Osteocyte (in vitro differentiated cells): ENCODE measurements at places on chromosomes 11 and 22. TPM values are rescaled to one million over a fixed set of nuclear protein-coding genes. Genes with fewer than 3 reads are reported as not detected.

DNA sequence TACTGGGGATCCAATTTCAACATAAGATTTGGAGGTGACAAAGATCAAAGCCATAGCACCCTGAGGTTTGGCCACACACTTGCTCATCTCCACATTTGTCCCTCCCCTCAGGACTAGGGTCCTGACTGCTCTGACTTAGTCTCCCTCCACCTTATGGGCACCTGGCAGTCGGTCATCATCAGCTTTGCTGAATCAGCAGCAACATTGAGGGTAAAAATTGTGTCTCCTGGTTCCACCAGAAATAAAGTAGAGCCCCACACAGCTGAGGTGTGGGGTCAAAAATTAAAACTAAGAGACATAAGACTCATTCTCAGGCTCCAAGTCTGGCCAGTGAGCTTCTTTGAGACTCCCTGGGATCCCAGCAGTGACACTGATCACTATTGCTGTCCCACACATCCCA, 56.2 kb downstream of the GGTLC2 start:
- no peak for DNase-seq

DNA sequence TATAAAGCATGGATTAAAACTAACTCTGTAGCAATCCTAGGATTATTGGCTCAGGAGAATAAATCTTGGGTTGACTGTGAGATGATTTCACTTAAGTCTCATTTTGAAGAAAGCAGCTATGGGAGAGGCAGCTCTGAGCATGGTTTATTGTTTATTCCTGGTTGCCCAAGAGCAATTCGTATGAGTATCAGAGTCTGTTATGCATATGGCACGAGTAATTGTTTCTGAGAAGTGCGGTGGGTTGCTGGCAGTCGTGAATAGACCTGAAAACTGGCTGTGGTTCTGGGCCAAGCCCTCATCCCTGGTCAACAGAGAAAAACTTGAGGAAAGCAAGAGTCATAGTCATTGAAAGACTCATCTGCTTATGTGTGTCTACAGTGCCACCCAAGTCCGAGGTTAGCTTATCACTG, 26.8 kb downstream of the DIXDC1 start:
- no peak for DNase-seq

GRCh38 chr22:39518144-39518786, 2.1 kb upstream of the ATF4 start:
- no peak for DNase-seq

DNA sequence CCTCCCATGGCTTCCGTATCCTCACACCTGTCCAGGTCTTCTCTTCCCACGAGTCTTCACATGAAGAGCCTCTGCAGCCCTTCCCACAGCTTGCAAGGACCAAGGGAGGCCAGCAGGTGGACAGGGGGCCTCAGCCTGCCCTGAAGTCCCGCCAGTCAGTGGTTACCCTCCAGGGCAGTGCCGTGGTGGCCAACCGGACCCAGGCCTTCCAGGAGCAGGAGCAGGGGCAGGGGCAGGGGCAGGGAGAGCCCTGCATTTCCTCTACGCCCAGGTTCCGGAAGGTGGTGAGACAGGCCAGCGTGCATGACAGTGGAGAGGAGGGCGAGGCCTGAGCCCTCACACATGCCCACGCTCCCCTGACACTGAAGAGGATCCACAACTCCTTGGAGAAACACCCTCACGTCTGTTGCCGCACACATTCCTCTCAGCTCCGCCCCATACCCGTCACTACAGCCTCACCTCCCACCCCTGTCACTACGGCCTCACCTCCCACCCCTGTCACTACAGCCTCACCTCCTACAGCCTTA, 8.3 kb downstream of the SSH3 start:
- DNase-seq, result no peak

DNA sequence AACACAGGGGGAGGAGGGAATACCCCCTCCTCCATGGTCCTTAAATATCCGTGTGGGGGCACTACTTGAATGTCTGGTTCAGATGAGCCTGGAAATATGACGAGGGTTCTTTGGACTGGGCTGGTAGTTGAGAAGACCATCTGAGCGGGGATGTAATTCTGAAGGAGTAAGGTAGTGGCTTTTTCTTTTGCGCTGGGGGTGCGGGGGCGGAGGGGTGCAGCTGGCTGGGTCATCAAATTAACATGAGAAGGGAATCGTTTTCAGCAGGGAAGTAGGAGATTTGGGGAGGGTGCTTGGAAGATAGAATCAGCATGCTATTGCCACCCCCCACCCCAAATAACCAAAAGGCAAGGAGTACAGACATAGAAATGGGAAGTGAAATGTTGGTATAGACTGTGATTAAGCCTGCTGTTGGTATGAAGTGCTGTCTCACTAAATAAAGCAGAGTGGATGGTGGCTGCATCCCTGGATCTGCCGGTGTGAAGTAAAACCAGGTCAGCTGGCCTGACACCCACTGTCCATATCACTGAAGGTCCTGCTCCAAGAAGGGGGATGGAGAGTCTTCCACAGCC, 121.9 kb upstream of the HSD17B12 start:
- DNase-seq, result no peak

GRCh38 chr11:21110415-21110814, 441.0 kb downstream of the NELL1 start:
- DNase-seq, result no peak

- no peak for DNase-seq
These were observed 26.3 kb downstream of the APLNR start for GRCh38 chr11:57210781-57211180.

GRCh38 chr11:94877443-94878200, 95.7 kb downstream of the CWC15 start:
- DNase-seq, result no peak

GRCh38 chr22:29344137-29344536, 28.6 kb upstream of the RASL10A start:
- DNase-seq, result no peak

Gene PGR
- not detected in 2 replicates for total RNA-seq

GRCh38 chr22:45261407-45262088, 20.9 kb upstream of the KIAA0930 start:
- DNase-seq, result no peak

DNA sequence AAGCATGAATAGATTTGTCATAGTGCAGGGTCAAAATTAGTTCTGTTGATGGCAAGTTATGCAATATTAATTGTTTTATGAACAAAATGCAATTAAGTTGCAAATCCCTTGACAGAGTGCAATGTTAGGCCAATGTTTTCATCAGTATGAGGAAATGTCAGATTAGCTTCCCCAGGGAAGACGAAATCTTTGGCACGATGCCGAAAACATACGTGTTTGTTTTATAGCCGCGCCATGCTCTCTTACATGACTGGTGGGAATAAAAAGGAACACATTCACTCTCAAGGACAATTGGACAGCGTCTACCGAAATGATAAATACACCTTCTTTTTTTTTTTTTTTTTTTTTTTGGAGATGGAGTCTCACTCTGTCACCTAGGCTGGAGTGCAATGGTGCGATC, 27.0 kb downstream of the MFNG start:
- no peak for DNase-seq

Gene OSBP
- total RNA-seq, result 45.7 and 46.0 TPM in 2 replicates

DNA sequence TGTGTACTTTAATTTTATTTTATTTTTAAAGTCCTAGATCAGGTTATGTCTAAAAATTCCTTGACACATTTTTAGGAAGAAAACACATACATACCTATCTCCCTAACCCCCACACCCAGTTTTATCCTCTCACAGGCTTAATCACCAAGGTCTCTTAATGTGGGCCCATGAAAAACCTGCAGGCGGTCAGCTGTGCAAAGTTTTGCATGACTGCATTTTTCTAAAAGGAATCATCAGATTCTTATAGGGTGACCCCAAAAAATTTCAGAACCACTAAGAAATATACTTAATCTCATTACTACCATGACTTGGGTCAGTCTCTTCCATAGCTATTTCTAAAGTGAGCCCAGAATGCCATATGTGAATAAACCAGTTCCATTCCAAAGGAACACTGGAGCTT, 19.8 kb downstream of the SAA1 start:
- DNase-seq, result no peak

- DNase-seq, result no peak
These were observed 32.9 kb downstream of the SIK2 start for GRCh38 chr11:111634981-111635705.

DNA sequence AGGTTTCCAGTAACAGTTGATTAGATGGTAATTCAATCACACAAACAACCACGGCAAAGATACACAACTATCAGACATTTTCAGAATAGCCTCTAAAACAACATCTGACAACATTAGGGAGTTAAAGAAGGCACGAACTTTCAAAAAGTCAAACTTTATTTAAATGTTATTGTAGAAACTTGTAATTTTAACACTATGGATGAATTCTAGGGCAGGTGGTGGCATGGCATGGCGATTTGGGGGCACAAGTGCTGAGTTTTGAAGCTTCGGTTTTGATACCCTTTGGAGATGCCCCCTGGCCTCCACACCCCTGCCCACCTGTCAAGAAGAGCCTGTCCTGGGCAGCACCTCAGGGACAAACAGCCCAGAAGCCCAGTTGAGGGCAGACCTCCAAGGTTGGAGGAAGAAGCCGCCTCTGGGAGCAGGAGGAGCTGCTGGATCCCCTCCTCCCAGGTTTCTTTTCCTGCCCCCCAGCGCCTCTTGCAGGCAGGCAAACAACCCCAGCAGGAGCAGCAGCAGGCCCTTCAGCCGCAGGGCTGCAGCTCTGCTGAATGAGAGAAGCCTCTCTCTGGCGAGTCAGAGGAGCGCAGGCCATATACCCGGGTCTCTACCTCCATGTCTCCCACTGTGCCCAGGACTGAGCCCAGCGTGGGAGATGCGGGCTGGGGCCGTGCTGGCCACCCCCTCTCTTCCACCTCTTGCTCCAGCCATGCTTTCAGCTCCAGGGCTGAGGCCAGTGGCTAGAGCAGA, 102.1 kb upstream of the IGLL5 start:
- peak; percentile 74 for DNase-seq

DNA sequence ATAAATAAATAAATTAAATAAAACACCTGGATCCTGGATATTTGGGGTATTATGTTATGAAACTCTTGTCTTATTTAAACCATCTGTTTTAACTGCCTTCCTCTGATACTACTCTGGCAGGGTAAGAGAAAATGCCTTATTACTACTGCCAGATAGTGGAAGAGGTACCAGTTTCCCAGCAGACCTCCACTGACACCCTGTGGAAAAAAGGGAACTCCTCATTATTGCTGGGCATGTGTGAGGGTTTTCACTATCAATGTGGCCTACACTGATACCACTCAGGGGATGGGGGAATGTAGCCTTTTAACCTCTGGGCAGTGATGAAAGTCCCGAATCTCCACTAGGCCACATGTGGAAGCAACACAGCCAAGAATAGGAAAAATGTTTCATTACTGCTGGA, 121.0 kb downstream of the LUZP2 start:
- DNase-seq, result no peak

Gene MYO7A
- total RNA-seq, result 0.08 TPM in 1 of 2 replicates, not detected in the other

- no peak for DNase-seq
These were observed 35.6 kb upstream of the CACNG2 start for GRCh38 chr22:36739185-36739584.

DNA sequence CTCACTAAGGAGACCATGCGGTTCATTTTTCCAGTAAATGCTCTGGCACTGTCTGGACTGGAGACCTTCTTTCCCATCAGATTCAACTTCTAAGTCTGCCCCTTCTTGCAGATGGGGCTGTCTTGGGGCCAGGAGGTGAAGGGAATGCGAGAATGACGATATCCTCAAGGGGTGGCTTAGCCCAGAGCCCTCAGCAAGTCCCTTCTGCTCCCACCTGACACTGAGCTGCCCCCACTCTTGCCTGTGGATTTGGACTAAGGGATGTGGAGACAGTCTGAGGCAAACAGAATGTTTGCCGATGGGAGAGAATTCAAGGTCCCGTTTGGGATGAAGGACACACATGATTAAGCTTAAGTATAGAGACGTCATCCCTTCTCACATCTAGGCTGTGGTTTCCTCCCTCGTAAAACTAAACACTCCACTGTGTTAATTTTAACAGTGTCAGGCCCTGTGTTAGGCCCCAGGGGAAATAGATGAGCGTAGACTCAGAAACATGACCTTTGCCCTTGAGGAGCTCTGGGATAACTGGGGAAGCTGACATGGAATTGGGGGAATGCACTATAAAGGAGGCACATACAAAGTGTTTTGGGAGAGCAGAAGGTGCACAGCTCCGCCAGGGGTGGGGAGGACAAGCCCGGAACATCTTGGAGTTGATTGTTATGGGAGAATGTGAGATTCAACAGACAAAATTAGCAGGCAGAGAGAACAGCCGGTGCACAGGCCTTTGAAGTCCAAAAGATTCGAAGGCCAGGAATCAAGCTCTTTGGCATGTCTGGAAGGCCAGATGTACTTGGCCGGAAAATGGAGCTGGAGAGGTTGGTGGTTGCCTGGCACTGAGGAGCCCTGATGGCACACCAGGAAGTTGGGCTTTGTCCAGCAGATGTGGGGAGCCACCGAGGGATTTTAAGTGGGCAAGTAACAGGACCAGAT, 71.6 kb downstream of the ST3GAL4 start:
- no peak for DNase-seq

Gene C11orf97
- not detected in 2 replicates for total RNA-seq

DNA sequence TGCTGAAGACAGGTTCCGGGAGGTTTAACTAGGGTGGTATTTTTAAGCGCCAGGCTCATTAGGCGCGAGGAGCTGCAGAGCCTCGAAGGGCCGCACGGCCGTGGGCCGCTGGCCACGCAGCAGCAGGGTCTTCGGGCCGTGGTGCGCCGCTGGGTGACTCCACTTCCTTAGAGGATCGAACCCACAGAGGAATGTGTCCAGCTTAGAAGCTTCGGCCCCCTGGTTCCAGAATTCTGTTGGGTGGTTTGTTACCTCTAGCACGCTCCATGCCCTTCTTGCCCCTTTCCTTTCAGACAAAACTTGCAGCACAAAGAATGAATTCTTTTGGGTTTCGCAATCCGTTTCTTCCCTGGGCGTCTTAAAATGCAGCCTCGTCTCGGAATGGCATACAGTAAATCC, 773 bp upstream of the PATL1 start:
- DNase-seq, result no peak

DNA sequence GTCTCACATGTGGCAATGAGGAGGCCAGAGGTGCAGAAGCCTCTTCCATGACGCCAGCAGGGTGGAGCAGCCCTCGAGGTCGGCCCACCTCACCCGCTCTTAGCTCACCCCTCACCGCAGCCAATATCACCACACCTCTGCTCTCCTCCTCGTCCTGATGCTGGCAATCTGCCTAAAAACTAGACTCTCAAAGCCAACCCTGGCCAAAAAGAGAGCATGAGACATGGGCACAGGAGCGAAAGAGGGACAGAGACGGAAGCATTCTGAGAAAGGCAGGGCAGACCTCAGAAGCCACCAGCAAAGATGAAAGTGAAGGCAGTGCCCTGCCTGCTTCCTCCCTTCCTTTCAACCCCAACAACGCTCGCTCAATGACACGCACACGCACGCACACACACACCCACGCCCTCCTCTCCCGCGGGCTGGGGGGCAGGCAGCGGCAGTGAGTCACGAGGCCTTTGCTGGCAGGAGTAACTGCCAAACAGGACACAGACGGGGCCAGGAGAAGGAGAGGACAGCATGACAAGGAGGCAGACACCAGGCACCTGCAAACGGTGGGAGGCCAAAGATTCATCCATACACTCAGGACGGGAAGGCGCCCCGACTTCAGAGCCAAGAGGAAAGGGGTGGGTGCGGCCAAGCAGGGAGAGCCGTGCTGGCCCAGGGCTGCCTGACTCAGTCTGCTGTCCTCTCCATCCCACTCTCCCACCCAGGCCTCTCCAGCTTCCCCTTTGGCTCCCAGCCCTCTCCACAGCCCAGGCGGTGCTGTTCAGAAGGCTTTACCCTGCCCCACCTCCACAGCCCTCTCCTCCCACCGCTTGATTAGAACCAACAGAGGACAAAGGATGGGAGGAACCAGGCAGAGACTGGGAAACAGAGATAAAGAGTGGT, 11.4 kb downstream of the IGSF9B start:
- no peak for DNase-seq

Gene OTOG
- not detected in 2 replicates for total RNA-seq

GRCh38 chr22:49326558-49326957, 501.1 kb downstream of the BRD1 start:
- peak; percentile 69 for DNase-seq
